Lung microvascular endothelial cell (primary cell): ENCODE measurements at places on chromosomes 16 and 17. TPM values are rescaled to one million over a fixed set of nuclear protein-coding genes. Genes with fewer than 3 reads are reported as not detected.

Gene ACTG1
- 3,444 and 5,949 TPM in 2 replicates for total RNA-seq

Gene ABCC6
- under 0.01 and 0.44 TPM in 2 replicates for total RNA-seq

Gene APPBP2
- total RNA-seq = 23.0 and 23.5 TPM in 2 replicates

Gene MAZ
- total RNA-seq = 109 and 125 TPM in 2 replicates

Gene CNTNAP4
- total RNA-seq = not detected in 2 replicates

Gene GCSH
- 7.5 and 8.3 TPM in 2 replicates for total RNA-seq

Gene C16orf96
- under 0.01 TPM in 1 of 2 replicates, not detected in the other for total RNA-seq

Gene KANSL1
- 36.4 and 84.7 TPM in 2 replicates for total RNA-seq

Gene TBC1D3C
- 0.22 TPM in 1 of 2 replicates, not detected in the other for total RNA-seq

Gene PYCARD
- total RNA-seq = 48.8 and 54.5 TPM in 2 replicates
